Gastrocnemius medialis (tissue), 4 donors: ENCODE measurements at places on chromosomes 13 and 19. TPM values are rescaled to one million over a fixed set of nuclear protein-coding genes. Genes with fewer than 3 reads are reported as not detected.

Gene B9D2
- 3.8 TPM for total RNA-seq

Gene CLEC17A
- not detected for total RNA-seq

Gene SULT2A1
- total RNA-seq: not detected

Gene SHISA7
- total RNA-seq: not detected

Gene GJB2
- total RNA-seq: 0.72 TPM

DNA sequence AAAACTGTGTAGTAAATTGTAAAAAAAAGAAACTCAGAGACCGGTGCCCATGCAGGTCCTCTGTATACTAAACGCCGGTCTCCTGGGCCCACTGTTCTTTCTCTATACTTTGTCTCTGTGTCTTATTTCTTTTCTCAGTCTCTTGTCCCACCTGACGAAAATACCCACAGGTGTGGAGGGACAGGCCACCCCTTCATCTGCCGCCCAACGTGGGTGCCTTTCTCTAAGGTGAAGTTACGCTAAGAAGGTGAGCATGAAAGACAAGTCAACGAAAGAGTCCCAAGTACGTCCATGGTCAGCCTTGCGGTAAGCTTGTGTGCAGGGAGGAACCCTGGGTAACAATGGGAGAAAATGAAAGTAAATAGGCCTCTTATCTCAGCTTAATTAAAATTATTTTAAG, 48.0 kb upstream of the WASF3 start:
- H3K27me3 ChIP-seq: no peaks in the 10 kb centered on the region
- no peak overlapping the region for H3K4me3 ChIP-seq
- H3K27ac ChIP-seq: no peak overlapping the region
- no peaks in the 10 kb centered on the region for H3K4me1 ChIP-seq
- no peaks in the 10 kb centered on the region for H3K36me3 ChIP-seq
- DNase-seq: no peak

- no peaks in the 10 kb centered on the region for H3K36me3 ChIP-seq
- DNase-seq: no peak
- H3K27me3 ChIP-seq: no peaks in the 10 kb centered on the region
- H3K27ac ChIP-seq: no peak within 1 kb of the TSS
Observed at GRCh38 chr19:51082611-51083010, at the start of gene KLK14. TSS of gene KLK14 (minus strand) at chr19:51082887. CDS start at chr19:51082614, 273 bp downstream.

GRCh38 chr19:21022996-21023395, 2.5 kb downstream of the ZNF430 start:
- H3K27ac ChIP-seq: no peak overlapping the region
- H3K36me3 ChIP-seq: no peaks in the 10 kb centered on the region
- no peak for DNase-seq
- no peak overlapping the region for H3K4me3 ChIP-seq

- peaks cover 10% of the 10 kb centered on the region for H3K4me1 ChIP-seq
- H3K36me3 ChIP-seq: no peaks in the 10 kb centered on the region
- H3K27ac ChIP-seq: peak overlapping the region; percentile 60
Observed at GRCh38 chr19:47723581-47723940, 10.3 kb downstream of the EHD2 start.

DNA sequence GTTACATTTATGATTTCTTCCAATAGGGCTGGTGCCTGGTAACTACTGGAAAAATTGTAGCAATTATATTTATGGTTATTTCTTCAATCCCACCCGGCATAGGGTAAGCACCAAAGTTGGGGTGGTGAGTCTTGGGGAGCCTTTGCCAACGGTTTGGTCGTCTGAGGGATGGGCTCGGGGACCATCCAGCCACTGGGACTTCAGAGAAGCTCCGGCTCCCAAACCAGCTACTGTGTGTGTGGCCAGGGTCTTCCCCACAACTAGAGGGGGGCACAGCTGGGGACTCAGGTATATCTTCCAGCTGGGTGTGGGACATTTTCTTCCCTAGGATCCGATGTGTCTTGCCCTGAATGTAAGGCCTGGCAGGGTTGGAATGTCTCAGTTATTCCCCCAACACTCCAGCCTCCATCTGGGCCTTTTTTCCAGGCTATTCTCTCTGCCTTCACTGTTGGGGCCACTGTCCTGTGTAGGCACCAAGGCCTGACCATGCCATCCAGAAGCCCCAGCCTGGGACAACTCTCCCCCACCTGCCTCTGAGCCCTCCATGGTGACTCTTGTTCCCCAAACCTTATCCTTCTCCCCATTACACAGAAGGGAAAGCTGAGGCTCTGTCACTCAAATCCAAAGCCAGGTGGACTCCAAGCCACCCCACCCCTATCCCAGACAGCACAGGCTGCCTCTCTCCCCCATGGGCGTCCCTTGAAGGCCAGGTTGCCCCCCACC, 1.1 kb upstream of the IFI30 start:
- DNase-seq: no peak
- H3K36me3 ChIP-seq: no peaks in the 10 kb centered on the region
- H3K27ac ChIP-seq: peak overlapping the region; percentile 4
- H3K4me3 ChIP-seq: no peak overlapping the region
- H3K27me3 ChIP-seq: no peaks in the 10 kb centered on the region
